AG08395 (cell line): ENCODE measurements at places on chromosomes 16 and 17.

- no peak for DNase-seq
Observed at GRCh38 chr17:41492771-41493170, 3.1 kb upstream of the KRT36 start.

DNA sequence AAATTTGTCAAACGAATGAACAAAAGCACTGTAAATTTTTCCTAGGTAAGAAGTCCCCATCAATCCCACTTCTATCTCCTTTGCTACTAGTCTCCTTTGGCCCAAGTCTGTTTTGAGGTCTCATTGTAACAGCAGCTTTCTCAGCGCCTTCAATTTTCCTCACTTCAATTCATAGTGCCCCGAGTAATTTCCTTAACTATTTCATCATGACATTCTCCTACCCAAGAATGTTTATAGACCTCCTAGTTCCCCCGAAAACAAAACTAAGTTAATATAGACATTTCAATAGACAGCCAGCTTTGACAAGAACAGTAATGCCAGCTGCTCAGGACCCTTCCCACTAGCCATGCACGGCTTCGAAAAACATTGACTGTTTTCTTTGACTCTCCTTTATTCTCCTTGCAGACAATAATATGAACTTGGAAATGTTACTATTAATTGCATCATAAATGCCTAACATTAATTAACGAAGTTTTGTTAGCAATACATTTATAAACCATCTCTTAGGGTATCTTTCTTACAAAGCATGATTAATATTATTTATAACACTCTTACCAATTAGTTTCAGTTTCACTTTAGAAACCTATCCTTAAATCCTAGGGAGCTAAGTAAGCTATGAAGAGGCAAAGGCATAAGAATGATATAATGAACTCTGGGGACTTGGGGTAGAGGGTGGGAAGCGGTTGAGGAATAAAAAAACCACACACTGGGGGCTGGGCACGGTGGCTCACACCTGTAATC, 22.8 kb downstream of the GLG1 start:
- DNase-seq: no peak

DNA sequence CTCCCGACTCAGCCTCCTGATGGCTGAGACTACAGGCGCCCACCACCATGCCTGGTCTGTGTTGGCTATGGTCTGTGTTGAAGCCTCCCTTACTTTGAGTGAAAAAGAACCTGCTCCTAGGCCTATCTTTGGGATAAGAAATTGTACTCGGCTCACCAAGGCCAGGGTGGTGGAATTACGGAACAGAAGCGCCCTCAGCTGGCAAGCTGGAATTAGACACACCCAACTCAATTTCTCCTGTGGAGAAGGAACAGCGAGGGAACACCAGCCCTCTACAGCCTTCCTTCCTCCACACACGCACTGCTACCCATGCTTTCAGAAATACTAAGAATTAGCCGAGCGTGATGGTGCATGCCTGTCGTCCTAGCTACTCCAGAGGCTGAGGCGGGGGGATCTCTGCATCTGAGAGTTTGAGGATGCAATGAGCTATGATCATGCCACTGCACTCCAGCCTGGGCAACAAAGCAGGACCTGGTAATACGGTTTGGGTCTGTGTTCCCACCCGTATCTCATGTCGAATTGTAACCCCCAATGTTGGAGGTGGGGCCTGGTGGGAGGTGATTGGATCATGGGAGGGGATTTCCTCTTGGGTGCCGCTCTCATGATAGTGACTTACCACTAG, 40.1 kb upstream of the RBBP6 start:
- peak; percentile 56 for DNase-seq

DNA sequence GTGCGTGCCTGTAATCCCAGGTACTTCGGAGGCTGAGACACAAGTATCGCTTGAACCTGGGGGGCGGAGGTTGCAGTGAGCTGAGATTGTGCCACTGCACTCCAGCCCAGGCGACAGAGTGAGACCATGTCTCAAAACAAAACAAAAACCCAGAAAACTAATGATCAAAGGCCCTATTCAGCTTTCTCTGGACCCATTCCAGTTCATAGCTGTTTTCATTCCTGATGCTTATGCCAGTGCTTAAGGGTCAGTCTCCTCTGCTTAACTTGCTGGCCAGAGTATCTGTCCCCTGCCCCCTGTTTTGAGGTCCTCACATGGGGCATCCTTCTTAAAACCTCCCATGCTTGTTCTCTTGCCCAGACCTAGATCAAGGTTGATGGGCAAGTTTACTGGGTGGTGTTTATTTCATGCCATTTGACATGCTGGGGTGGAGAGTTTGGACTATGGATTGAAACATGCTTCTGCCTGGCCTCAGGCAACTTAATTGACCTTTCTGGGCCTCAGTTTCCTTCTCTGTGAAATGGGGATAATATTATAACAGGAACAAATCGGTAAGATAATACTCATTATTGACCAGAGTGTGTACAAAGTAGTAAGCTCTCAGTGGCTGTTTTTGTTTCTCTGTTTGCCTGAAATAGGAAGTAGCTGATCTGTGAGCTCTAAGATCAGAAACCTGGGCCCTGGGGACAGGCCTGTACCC, 369.8 kb downstream of the CPPED1 start:
- no peak for DNase-seq

- peak; percentile 43 for DNase-seq
Observed at GRCh38 chr17:72516772-72517399, 396.1 kb downstream of the SOX9 start.

GRCh38 chr16:74666010-74666421, 661 bp downstream of the RFWD3 start:
- DNase-seq: no peak

DNA sequence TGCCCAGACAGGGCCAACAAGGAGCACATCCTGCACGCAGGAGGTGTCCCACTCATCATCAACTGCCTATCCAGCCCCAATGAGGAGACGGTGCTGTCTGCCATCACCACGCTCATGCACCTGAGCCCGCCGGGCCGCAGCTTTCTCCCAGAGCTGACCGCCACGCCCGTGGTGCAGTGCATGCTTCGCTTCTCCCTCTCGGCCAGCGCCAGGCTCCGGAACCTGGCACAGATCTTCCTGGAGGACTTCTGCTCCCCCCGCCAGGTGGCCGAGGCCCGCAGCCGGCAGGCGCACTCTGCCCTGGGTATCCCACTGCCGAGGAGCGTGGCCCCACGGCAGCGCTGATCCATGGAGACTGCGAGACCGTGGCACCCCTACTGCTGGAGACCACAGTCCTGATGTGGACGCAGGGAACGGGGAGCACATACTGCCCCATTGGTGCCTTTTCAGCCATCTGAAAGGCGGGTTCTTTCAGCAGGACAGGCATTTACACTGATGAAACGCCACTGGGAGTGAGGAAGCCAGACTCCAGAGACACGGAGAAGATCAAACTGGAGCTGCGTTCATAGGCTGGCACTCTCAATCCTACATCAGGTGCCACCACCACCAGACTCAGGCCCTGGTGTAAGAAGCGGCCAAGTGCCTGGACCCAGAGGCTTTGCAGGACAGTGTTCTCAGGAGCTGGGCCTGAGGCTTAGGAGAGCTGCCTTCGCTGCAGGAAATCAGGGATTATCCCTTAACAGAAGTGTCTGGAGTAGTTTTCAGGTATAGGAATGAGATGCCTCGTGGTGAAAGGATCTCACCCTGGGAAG, 2.6 kb downstream of the NT5C start:
- DNase-seq: no peak

DNA sequence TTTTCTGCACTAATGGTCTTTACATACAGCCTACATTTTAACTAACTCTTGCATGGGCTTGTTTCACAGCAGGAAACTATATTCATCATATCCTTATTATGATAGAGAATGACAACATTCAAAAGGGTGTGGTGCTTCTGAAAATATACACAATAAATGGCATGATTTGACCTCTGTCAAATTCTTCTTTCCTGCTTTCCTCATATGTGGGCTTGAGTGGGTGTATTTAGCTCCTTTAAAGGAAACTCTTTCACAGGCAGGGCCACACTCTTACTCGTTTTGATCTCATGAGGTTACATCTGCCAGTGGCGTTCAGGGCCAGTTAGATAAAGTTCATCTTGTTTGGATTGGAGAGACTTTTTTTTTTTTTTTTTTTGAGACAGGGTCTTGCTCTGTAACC, 6.1 kb downstream of the SLC35G3 start:
- no peak for DNase-seq

- DNase-seq: no peak
Observed at GRCh38 chr16:84914273-84914672, 94.5 kb downstream of the CRISPLD2 start.

DNA sequence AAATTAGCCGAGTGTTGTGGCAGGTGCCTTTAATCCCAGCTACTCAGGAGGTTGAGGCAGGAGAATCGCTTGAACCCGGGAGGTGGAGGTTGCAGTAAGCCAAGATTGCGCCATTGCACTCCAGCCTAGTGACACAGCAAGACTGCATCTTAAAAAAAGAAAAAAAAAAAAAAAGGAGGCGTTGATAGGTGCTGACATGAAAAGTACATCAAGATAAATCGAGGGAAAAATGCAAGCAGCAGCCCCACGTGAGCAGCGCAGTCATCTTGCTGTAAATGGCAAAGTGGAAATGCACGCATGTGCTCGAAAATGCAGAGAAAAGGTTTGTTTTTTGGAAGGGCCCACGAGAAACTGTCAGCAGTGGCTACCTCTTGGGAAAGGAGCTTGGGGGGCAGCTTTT, 20.9 kb downstream of the MXRA7 start:
- no peak for DNase-seq

DNA sequence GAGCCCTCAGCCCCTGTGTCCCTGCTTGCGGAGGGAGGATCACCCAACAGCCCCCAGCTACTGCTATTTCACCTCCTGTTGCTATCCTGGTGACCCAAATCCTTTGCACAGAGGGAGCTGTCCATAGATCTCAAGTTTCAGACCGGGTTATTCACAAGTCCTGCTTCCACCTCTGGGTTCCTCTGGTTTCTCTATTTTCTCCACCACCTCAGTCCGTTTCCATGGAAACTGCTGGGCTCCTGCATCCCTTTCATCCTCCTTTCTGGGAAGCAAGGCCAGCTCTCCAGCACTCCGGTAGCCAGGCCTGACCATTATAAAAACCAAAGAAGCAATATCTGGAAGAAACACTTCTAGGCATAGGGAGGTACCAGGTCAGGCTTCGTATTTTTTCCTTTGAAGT, 4.8 kb upstream of the CALB2 start:
- no peak for DNase-seq

- DNase-seq: no peak
Observed at GRCh38 chr16:85459529-85460251, 153.4 kb upstream of the GSE1 start.

DNA sequence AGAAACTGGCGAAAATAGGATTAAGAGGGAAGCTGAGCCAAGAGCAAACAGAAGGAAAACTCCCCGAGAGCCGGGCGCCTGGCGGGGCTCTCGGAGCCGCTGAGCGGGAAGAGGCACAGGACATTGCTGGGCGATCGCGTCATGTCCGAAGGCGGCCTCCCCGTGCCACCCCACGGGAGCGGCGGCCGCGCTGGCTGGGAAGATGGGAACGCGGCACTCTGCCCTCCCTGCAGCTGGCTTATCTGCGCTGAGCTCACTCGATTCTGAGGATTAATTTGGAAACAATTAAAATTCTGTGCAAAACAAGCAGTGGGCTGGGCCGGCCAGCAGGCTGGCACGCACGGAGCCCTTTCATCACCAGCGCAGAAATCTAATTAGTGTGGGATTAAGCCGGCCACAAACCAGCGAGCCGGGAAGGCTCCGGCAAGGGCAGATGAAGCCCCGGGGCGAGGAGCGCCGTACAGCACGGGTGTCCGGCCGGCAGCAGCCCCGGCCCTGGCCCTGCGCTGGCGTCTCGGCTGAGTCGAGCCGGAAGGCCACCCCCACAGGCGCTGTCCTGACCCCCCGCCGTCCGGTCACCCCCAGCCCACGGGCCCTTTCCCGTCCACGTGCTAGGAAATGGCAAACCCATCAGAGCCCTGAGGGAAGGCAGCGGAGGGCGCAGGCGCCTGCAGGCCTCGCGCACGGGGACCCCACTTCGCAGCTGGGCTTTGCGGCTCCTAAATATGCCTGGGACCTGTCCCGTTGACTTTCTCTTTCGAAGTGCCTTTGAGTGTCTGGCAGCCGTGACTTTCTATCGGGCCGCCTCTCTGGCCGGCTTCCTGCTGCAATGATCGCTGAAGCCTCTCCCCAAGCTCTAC, 37.9 kb downstream of the SOX8 start:
- DNase-seq: peak; percentile 89

DNA sequence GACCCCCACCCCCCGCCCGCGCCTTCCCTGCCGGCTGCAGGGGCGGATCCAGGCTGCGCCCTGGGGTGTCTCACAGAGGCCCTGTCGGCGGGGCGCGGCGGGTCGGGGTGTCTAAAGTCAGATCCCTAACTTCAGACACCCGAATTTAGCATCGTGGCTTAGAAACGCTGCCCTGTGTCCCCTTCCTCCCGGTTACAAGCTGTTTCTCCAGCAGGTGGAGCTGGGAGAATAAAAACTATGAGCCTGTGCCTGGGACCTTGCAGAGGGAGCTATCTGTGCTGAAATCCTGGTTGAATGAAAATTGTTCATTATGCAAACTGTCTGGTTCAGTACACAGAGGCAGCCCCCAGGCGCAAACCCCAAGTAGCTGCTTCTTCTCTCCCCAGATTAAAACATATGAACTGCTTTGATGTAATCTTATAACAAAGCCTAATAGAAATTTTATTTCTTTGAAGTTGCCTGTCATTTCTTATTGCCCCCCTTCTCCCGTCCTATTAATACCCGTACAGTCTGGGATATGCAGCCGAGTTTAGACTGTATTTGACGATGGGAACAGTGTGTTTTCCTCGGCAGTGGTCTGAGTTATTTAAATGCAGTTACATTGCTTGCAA, 79.0 kb downstream of the RPA1 start:
- DNase-seq: peak; percentile 85

- no peak for DNase-seq
Observed at GRCh38 chr16:30054959-30055553, 10.5 kb upstream of the ALDOA start.

DNA sequence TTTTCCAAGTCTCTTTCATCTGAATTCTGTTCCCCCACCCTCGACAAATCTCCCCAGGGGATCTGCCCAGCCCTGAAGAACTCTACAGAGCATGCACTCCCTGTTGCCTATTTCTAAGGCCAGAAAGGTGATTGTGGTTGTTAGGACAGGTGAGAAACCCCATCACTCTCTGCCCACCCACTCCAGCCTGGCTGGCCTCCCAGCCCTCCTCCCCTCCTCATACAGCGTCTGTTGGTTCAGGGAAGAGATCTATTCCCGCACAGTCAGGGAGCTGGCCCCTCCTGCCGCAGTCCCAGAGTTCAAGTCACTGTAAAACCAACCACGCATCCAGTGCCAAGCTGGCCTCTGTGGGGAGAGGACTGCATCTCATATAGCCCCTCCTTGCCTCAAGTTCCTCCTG, 98.7 kb downstream of the KCNJ12 start:
- DNase-seq: no peak

DNA sequence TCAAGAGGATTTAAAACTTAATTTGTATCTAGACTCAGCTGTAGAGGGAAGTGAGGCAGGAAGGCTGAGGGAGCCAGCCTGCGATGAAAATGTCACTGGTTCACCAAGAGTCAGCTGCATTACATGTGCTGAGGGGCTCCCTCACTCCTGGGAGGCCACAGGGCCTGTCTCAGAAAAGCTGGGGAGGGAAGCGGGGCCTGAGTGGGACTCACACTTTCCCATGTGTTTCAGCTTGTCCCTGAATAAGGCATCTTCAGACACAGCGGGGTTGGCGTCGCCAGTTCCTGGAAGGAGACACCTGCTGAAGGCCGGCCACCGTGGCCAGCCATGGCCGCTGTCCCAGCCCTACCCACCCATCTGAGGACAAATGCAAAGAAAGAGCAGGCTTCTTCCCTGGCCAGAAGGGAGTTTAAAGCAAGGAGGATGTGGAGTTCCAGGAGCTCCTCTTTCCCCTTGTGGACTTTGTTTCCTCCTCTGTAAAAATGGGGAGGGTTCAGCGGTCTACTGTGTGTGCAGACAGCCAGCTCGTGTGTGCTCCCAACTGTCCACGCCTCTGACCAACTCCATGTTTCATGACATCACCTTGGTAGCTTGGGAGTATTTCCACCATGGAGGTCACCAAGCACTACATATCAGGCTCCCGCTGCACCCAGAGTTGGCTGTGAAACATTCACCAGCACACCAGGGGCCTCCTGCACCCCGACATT, 19.2 kb upstream of the MRPS23 start:
- no peak for DNase-seq
